ENCODE measurements at places on chromosomes 12 and 14.

GRCh38 chr12:108793756-108794441 lies 62.6 kb upstream of the CORO1C start:
- DNase-seq, result no peak

DNA sequence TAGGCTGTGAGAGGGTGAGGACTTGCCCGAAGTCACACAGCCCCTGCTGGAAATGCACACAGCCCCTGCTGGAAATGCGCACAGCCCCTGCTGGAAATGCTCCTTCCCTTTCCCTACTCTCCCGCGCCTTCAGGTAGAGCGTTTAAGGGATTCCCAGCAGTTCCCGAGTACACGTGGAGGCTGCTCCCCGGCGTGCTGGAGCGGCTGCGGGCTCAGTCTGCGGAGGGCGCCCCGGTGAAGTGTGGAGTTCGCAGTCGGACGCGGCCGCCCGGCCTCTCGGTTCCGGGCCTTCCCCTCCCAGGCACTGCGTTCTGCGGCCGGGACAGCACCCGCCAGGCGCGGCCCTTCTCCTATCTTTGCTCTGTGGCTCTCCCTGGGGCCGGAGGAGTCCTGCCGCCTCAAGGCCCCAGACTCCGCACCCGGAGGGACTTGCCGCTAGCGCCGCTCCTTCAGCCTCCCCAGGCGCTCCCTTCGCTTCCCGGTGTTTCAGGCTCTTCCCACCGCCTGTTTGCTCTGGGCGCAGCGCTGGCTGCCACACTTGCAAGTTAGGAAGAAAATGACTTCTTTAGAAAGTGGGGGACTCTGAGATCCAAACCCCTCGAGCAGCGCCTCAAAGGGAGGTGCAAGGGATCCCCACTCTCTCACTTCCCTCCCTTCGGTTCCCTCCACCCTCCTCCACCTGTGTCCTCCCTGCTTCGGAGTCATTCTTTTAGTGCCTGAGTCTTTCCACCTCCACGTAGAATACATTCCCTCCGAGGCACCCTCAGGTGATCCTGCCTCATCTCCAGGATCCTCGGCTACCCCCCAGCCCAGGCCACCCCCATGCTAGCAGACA lies 8.3 kb upstream of the TBX5 start:
- no peak for DNase-seq

DNA sequence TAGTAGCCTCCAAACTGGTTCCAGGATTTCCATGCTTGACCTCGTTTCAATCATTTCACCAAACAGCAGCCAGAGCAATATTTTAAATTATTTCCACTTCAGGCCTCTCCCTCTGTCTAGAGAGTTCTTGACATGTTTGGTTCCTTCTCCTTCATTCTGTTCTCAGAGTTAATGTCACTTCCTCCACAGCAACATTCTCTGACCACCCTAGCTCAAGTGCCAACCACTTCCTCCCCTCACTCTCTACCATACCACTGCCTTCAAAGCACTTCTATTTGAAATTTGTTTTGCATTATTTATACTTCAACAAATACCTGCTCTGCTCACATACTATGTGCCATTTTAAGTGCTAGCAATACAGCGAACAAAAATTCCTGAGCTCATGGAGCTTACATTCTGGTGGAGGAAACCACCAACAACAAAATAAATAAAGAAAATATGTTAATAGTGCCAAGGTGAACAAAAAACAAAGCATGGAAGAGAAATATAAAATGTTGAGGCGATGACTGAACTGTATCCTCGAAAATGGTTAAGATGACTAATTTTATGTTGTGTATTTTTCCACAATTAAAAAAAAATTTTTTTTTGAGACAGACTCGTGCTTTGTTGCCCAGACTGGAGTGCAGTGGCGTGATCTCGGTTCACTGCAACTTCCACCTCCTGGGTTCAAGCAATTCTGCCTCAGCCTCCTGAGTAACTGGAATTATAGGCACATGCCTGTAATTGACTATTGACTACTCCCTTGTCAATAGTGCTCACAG lies 17.3 kb downstream of the BAZ1A start:
- no peak for DNase-seq

DNA sequence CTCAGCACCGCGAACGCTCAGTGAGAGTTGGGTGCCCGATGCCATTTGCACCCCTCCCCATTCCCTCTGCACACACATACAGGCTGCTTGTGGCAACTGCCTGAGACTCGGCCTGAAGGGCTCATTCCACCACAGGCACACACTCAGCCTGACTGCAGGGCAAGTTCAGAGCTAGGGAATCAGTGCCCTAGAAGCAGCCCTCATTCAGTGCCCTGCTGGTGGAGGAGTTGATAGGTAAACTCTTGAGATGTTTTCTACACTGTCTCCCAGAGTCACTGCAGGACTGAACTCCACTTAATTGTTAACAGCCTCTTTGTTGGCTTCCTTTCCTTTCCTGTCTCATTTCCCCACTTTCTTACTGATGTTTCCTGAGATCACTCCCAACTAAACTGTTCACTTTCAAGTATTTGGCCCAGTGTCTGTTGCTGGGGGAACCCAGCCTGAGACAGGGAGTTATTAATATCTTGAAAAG lies 16.9 kb downstream of the PPP1R36 start:
- DNase-seq, result peak; percentile 26

- DNase-seq, result peak; percentile 98
Measured at GRCh38 chr12:96489392-96490056, at the start of gene CFAP54. CFAP54 (plus strand) TSS chr12:96489577; CDS start chr12:96489610, 33 bp downstream.

DNA sequence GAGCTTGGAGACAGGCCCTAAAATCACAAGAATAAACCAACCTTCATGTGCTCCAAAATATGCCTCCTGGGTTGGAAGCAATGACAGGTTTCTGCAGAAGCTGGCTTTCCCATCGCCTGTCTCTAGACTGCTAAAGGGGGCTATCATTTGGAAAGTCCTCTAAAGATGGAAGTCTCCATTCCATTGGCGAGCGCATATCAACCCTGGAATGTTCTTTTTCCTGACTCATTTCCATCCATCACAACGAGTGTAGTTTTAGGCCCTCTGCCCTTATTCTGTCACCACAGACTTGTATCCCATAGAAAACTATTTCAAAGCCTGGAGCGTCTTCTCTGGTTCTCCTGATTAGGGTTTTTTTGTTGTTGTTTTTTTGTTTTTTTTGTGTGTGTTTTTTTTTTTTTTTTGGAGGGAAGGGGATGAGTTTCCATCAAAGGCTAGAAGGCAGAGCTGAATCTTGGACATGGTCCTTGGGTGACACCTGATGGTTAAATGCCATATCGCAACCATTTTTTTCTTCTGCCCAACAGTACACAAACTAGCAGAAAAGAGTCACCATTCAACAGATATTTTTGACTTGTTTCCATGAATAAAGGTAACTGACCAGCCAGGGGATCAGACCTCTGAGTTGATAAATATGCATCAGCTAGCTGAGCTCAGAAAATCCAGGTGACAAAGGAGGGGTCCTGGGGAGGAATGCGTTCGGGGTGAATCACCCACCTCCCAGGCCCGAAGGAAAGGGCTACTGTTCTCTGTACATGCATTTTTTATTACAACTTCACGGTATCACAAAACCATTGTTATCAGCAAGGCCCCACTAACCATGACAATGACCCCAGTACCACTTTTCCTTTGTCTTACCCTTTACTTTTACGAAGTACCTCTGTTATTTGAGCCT lies 40.5 kb downstream of the KCNA5 start:
- peak; percentile 67 for DNase-seq

DNA sequence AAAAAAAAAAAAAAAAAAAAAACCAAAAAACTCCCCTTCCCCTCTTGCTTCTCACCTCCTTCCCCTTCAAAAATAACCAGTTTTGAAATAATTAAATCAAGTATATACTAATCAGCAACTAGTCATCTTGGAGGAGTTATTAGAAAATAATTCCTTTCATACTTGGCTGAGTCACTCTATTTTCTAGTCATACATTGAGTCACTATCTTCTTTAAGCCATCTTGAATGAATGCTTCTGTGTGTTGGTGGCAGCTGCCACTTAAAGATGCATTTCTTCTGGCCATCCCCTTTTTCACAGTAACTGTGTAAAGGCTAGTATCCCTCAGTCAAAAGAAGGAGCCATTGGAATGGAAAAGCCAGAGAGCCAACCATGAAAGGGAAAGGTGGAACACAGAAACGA lies 84.2 kb upstream of the TMEM263 start:
- DNase-seq, result no peak

- peak; percentile 58 for DNase-seq
Measured at GRCh38 chr12:94649349-94650142, 811 bp downstream of the TMCC3 start.

GRCh38 chr12:83996671-83997070 lies 915.9 kb downstream of the SLC6A15 start:
- no peak for DNase-seq

Data from endothelial cell (in vitro differentiated cells).